ENCODE measurements at places on chromosomes 5 and 9. TPM values are rescaled to one million over a fixed set of nuclear protein-coding genes. Genes with fewer than 3 reads are reported as not detected.

DNA sequence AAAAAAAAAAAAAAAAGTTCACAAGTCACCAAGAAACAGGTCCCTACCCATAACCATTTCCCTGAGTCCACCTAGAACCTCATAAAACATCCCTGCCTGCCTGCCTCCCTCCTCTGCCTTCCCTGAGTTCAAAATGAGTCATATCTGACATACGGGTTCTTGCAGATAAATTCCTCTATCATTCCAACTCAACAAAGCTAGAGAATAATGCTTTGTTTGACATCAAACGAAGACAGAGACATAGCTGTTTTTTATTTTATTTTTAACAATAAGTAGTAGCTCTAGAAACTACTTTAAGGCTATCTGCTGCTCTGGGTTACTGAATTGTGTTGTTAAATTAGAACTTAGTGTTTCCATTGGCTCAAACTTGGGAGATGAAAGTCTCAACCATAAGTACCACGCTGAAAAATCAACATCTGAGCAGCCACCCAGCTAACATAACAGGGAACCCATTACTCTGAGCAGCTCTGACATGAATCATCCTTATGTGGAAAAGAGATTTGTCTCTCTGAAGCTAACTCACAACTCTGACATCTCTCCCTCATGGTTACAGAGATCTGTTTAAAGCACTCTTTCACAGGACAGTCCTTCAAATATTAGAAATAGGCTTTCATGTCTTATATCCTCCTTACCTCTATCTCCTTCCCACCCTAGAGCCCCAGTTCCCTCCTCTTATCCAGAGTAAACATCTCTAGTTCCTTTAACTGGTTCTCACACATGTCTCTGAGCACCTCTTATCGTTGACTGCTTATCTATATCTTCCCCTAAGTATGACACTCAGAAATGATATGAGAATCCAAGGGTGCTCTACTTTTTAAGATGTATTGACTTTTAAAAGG is 12.1 kb downstream of the TMEM245 start:
- peak overlapping the region; percentile 78 for H3K27ac ChIP-seq
- peaks cover 39% of the 10 kb centered on the region for H3K4me1 ChIP-seq
- DNase-seq = no peak
- peaks cover 28% of the 10 kb centered on the region for H3K36me3 ChIP-seq

DNA sequence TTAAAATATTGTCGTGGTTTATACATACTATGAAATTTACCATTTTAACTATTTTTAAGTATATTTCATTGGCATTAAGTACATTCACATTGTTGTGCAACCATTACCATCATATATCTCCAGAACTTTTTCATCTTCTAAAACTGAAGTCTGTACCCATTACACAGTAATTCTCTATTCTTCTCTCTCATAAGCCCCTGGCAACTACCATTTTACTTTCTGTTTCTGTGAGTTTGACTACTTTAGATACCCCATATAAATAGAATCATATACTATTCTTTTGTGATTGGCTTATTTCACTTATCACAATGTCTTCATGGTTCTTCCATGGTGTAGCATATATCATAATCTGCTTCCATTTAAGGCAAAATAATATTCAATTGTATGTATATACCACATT is 30.3 kb downstream of the NDUFS4 start:
- no peak overlapping the region for H3K4me3 ChIP-seq
- H3K4me1 ChIP-seq = peaks cover 37% of the 10 kb centered on the region
- DNase-seq = no peak
- H3K27ac ChIP-seq = no peak overlapping the region

The NIM1K gene
- 1.3 TPM for total RNA-seq

The TRMT10B gene
- total RNA-seq = 2.7 TPM

DNA sequence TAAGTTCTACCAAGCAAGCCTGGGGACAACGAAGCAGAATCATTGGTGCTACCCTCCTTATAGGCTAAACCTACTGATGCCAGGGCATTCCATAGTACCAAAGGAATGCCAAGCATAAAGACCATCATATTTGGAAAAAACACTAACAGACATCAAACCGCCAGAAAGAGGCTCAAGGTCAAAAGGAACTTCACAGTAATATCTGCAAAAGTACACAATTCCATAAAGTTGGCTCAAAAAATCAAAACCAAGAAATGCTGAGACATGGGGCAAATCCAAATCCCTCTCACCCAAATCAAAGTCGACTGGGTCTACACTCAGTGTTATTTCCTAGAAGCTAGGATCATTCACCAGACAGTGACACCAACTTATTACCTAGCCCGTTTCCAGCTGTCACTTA is 3.4 kb downstream of the VCP start:
- no peak for DNase-seq
- no peaks in the 10 kb centered on the region for H3K27me3 ChIP-seq
- peaks cover 48% of the 10 kb centered on the region for H3K4me1 ChIP-seq
- no peak overlapping the region for H3K27ac ChIP-seq
- peaks cover 47% of the 10 kb centered on the region for H3K36me3 ChIP-seq

The SLC36A3 gene
- not detected for total RNA-seq

DNA sequence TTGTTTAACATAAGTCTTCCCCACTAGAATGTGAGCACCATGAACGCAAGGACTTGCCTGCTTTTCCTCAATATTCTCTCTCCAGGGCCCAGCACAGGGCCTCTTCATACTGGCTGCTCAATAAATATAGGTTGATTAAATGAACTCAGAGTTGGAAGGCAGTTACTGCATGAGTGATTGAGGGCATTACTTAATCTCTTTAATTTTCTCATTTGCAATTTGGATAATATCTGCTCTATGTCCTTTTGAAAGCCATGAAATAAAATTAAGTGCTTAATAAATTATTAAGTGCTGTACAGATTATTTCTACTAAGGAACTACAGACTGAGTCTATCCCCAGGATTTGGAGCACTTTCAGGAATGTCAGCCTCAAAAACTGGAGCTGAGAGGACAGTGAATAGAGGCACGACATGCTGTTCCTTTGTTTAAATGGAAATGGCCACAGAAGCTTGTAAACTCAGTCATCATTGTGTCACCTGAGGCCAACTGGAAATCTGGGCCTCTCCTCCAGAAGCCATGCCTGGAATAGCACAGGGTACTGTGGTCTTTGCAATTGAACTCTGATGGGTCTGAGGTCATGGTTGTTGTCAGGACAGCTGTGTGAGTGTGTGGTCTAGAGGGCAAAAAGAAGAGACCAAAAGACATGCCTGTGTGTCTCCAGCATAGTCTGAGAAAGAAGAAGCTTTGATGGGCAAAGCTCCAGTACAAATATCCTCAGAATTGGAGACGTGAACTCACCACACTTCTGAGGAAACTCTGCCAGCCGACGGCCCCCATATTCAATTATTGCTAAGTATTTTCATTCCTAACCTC is 86.1 kb downstream of the SH3TC2 start:
- H3K27ac ChIP-seq = no peak overlapping the region
- H3K4me1 ChIP-seq = peaks cover 14% of the 10 kb centered on the region
- no peak overlapping the region for H3K4me3 ChIP-seq
- H3K27me3 ChIP-seq = no peaks in the 10 kb centered on the region

DNA sequence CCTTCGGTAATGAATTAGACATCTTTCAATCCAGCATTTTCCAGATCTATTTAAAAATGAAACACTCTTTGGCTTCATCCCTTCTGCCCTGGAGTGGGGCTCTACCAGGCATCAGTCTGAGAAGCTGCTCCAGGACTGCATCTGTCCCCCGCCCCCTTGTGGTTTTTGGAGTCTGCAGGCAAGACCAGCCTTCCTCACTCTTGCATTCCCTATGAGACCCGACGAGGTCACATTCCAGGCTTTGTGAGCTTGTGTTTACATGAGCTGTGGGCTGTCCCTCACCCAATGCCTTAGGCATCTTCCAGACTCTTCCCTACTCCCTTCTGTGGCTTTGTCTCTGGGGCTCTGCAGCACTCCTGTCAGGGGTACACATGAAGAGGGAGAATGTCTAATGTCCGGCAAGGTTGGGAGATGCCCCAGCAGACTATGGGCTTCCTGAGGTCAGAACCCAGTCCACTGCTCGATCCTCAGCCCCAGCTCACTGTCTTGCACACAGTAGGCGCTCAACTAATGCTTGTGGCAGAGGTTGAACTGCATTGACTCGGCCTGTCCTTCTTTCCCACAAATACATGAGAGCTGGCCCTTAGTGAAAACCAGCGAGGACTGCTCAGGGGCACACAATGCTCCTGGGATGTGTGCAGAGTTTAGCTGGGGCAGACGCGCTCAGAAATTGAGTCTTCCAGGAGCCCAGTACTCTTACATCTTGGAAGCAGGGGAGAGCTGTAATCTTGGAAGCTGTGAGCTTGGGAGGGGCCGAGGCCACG is 11.7 kb upstream of the GADD45G start:
- DNase-seq = no peak
- no peak overlapping the region for H3K27ac ChIP-seq
- no peaks in the 10 kb centered on the region for H3K27me3 ChIP-seq
- no peaks in the 10 kb centered on the region for H3K36me3 ChIP-seq

- H3K4me3 ChIP-seq = no peak overlapping the region
- H3K27me3 ChIP-seq = no peaks in the 10 kb centered on the region
- H3K27ac ChIP-seq = no peak overlapping the region
Measured at GRCh38 chr5:143086908-143087637, 316.4 kb downstream of the NR3C1 start.

- no peak overlapping the region for H3K27ac ChIP-seq
- H3K27me3 ChIP-seq = no peaks in the 10 kb centered on the region
- H3K4me1 ChIP-seq = no peaks in the 10 kb centered on the region
- DNase-seq = no peak
- H3K4me3 ChIP-seq = no peak overlapping the region
Measured at GRCh38 chr5:176501333-176501732, 35.9 kb downstream of the RNF44 start.

- no peak for DNase-seq
- H3K36me3 ChIP-seq = no peaks in the 10 kb centered on the region
- no peak overlapping the region for H3K4me3 ChIP-seq
- peaks cover 7% of the 10 kb centered on the region for H3K4me1 ChIP-seq
- no peaks in the 10 kb centered on the region for H3K27me3 ChIP-seq
- peak overlapping the region; percentile 56 for H3K27ac ChIP-seq
Measured at GRCh38 chr9:114174876-114175771, 19.8 kb downstream of the COL27A1 start.
